GM13977 (cell line): ENCODE measurements at places on chromosomes 16 and 17.

DNA sequence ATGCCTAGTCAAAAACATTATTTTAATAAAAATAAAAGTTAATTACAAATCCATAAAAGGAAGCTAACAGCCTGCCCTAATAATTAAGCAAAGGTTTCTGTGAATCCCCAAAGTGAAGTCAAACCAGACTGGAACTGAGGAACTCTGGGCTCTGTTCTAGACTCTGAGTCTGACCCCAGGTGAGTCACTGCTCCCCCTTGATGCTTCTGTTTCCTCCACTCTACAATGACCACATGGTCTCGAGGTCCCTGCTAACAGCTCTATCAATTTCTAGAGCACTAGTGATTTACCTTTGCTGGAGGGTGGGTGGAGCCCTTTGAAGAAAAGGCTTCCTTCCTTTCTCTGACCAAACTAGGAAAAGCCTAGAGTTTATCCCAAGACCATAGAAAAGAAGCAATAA lies 32.4 kb downstream of the XPO6 start:
- DNase-seq: no peak

DNA sequence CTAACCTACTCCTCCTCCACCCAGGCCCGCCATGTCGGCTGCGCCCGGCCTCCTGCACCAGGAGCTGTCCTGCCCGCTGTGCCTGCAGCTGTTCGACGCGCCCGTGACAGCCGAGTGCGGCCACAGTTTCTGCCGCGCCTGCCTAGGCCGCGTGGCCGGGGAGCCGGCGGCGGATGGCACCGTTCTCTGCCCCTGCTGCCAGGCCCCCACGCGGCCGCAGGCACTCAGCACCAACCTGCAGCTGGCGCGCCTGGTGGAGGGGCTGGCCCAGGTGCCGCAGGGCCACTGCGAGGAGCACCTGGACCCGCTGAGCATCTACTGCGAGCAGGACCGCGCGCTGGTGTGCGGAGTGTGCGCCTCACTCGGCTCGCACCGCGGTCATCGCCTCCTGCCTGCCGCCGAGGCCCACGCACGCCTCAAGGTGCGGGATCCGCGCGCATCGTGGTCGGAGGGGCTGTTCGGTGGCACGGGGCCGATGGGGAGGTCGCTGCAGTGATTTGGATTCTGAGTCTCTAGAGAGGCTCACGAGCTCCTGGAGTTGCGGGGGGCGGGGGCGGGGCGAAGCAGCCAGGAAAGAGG lies 878 bp downstream of the TRIM72 start:
- DNase-seq: no peak

DNA sequence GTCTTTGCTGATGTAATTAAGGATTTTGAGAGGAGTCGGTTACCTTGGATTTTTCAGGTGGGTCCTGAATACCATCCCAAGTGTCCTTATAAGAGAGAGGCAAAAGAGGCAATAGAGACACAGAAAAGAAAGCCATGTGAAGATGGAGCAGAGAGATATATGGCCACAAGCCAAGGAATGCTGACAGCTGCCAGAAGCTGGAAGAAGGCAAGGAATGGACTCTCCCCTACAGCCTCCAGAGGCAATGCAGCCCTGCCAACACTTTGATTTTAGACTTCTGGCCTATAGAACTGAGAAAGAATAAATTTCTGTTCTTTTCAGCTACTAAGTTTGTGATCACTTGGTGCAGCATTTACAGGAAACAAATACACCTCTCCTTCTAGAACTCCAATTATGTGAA lies 8.2 kb upstream of the RNFT1 start:
- no peak for DNase-seq

GRCh38 chr17:40862985-40863733 lies 3.9 kb downstream of the KRT12 start:
- DNase-seq: peak; percentile 19

- no peak for DNase-seq
Measured at GRCh38 chr17:38338535-38338934, 5.2 kb downstream of the GPR179 start.

DNA sequence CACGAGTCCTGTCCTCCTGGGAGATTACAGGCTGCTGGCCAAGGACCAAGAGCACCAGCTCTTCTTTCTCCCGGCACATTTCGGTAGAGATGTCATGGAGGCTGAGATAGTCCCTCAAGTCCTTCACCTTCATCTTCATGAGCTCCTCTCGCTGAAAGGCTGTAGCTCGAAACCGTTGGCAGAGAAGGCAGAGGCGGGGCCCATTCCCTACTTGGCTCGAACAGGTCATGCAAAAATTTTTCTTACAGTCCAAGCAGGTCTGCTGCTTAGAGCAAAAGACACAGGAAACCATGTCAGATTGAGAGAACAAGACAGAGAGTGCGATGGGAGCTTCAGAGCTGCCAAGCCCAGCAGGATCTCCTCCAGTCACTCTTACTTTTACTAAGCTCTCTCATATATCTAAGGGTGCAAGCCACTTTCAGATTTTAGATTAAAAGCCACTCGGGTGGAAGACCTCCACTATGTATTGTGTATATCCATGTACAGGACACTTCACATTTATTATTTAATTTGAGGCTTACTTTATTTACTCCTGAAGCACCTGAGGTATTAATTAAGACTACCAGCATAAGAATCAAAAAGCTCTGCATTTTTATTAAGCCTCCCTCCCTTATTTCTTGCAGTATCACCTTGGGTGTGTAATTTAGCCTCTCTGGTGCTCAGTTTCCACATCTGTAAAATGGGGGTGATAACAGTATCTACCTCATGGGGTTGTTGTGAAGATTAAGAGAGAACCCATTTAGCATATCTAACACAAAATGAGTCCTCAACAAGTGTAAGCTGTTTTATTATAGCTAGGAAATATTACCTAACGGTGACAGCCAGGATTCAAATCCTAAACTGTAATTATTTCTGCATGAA lies 41.4 kb downstream of the LIG3 start:
- DNase-seq: no peak

GRCh38 chr16:7946142-7946541 lies 613.5 kb downstream of the RBFOX1 start:
- no peak for DNase-seq

- DNase-seq: no peak
Measured at GRCh38 chr16:89113661-89114060, 20.0 kb downstream of the ACSF3 start.

DNA sequence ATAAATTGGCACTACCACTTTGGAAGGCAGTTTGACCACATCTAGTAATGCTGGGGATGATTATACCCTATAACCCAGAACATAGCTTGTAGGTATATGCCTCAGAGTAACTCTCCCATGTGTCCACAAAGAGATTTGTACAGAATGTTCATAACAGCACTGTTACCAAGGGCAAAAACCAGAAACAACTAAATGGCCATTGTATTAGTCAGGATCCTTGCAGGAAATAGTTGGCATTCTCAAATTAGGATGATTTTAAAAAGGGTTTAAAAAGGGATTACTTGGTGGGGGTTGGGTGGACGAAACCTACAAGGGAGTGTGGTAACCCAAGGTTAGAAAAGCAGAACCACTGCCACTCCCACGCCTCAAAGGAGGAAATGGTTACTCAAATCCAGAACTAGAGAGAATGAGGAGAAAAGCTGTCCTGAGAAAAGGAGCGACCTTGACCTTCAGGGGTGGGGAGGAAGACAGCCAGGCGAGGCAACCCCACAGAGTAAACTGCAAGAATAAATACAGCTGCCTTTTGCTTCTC lies 2.1 kb downstream of the CPPED1 start:
- DNase-seq: peak; percentile 56

DNA sequence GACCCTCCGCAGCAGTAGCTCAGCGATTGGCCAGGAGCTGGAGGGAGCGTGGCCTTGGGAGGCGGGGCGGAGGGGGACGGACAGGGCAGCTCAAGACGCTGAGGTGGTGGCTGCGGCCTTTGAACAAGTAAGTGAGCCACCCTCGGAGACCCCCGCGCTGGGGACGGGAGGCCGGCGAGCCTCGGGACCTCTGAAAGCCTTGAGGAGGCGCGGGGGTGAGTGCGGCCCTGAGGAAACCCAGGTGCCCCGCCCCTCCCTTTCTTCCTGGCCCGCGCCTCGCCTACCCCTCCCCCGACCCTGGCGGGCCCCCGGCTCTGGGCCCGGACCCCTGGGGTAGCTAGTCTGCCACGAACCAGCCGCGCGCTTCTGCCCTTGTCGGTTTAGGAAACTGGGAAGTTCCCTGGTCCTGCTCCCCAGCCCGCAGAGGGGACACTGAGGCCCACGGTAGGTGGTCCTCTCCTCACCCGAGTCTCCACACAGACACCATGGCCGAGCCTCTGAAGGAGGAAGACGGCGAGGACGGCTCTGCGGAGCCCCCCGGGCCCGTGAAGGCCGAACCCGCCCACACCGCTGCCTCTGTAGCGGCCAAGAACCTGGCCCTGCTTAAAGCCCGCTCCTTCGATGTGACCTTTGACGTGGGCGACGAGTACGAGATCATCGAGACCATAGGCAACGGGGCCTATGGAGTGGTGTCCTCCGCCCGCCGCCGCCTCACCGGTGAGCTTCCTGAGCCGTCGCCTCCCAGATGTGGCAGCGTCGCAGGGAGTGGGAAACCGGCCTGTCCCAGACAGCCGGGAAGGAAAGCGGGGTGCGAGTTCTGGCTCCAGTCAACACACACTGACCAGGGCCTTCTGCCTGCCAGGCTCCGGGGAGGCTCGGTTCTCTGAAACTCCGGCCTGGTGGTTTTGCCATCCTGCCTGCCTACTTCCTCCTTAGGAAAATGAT lies at the start of gene MAPK7:
MAPK7 (plus strand) TSS at position 83 of the 945 bp plus-strand sequence; CDS start at position 486, 403 bp downstream.
- DNase-seq: peak; percentile 51

DNA sequence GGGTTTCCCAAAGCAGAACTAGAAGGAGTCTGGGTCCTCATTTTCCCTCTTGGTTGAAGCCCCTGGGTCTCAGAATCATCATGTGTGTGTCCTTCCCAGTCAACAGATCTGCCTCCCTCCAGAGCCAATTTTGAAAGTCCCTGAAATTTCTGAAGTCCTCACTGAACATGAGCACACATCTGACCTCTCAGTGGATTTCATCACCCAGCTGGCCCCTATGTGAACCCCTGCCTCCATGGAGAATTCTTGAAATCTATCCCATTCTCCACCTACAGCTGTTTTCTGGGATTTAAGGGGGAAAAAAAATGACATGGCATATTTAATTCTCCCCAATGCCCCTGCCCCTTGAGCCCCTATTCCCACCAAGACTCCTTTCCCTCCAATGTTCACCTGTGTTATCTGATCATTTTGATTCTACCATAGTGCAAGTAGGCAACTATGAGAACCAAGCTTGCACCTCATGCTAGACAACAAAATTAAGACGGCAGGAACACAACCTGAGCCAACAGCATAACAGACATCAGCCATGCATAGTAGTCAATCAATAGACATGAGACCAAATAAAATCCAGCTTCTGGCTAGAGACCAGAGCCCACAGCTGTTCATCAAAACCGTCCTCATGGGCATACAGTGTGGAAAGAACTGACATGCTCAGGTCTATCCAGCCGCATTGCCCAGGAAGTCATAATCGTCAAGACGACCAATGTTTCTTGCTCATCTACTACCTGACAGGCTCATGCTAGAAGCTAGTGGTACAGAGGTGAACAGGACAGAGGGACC lies 14.9 kb downstream of the SOX9 start:
- DNase-seq: no peak

- DNase-seq: no peak
Measured at GRCh38 chr17:15249487-15249886, 15.6 kb downstream of the PMP22 start.

DNA sequence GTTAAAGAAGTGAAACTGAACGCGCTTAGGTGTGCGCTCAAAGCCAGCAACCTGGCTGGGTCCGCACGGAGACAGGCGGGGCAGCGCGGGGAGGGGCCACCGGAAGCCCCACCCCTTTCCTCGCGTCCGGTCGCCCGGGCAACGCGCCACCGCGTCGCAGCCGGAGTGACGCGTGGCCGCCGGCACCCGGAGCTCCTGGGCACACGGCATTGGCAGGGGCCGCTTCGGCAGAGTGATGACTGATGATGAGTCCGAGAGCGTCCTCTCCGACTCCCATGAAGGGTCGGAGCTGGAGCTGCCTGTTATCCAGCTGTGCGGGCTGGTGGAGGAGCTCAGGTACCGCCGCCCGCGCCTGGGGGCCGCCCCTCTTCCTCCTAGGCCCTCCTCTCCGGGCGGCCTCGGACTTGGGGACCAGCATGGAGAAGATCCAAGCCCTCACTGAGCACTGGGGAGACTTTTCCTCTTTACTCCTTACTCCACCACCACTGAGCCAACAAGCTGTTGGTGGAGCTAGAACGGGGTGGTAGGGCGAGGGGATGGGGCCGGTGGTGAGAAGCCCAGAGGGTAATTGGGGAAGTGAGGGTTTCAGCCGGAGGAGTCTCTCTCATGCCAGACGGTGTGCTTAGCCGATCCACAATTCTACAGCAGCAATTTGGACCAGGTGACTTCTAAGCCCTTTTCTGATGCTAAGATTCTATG lies 44.9 kb downstream of the PRSS54 start:
- peak; percentile 92 for DNase-seq

- no peak for DNase-seq
Measured at GRCh38 chr16:57630931-57631845, 2.8 kb downstream of the ADGRG1 start.

DNA sequence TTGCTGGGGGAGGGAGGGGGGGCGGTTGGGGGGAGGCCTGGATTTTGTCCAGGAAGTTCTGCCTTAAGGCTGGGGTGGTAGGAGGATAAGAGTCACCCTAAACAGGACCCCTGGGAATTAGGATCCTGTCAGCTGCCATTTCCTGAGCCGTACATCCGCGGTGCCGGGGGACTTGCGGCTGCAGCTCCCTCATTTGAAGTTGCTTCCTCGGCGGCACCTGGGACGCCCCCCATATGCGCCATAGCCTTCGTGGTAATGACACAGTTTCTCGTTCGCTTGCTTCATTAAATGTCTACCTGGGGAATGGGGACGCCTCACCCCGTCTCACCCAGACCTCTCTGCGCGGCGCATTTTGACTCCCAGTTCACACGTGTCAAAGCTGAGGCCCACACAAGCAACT lies 55.1 kb upstream of the PABPN1L start:
- peak; percentile 60 for DNase-seq

DNA sequence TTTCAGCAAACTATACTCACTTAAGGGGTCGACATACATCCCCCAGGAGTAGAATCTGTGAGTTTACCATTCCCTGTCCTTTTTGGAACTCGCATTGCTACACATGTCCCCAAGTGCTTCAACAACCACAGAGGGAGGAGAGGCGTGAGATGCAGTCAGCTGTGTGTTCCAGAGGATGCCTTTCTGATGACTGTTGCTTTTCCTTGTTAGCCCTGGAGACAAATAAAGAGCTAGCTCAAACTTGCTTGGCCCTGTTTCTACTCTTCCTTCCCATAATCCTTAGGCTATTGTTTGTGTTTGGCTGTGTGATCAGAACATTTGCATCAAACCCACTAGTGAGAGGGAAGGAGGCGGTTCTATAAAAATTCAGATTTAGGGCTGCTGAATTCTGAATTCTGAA lies 264.0 kb downstream of the ENGASE start:
- no peak for DNase-seq
